Stimulated activated CD4-positive, alpha-beta T cell treated with anti-CD3 and anti-CD28 coated beads, Interleukin-1b, Interleukin-23, amount 100 ng/mL, for 1 hour (primary cell): ENCODE measurements at places on chromosomes 16 and 17.

- DNase-seq: no peak
These were observed 479 bp downstream of the ITGA3 start for GRCh38 chr17:50056217-50056960.

DNA sequence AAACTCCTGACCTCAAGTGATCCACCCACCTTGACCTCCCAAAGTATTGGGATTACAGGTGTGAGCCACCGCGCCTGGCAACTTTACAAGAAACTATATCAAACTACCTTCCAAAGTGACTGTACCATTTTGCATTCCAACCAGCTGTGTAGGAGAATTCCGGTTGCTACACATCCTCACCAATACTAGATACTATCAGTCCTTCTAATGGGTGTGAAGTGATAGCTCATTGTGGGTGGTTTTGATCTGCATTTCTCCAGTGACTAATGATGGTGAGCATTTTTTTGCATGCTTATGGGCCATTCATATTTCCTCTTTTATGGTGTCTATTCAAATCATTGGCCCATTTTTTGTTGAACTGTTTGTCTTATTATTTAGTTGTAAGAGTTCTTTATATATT is 37.7 kb downstream of the SCNN1B start:
- DNase-seq: no peak

- DNase-seq: no peak
These were observed 17.6 kb downstream of the RPH3AL start for GRCh38 chr17:334974-335481.

- no peak for DNase-seq
These were observed 20.6 kb downstream of the CBLN1 start for GRCh38 chr16:49260956-49261530.

GRCh38 chr16:65285128-65286048 is 163.5 kb upstream of the CDH11 start:
- DNase-seq: no peak

DNA sequence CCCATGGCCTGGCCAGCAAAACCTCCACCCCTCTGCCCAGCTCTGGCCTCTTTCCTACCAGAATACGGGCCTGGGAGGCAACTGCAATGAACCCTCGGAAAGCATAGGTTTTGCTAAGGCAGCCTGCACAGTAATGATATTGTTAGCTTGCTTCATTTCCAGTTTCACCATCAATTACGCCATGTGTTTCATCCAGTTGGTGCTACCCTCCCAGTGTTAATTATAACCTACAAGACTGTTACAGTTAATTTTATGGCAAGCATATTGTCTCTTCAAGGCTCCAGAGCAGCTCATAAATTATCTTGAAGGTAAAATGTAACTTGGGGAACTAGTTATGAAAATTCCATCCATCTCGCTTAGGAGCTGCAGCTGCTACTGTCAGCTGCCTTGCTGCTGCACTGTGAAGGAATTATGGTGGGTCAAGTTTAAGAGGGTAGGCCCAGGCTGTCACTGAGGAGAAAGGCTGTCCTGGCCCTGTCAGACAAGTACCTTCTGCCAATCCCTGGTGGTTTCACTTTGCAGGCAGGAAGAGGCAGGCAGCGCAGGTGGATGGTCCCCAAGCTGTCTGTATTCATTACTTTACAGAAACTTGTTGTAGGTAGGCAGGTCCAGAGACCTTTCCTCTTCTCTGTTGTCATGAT is 242.9 kb downstream of the FTO start:
- no peak for DNase-seq

DNA sequence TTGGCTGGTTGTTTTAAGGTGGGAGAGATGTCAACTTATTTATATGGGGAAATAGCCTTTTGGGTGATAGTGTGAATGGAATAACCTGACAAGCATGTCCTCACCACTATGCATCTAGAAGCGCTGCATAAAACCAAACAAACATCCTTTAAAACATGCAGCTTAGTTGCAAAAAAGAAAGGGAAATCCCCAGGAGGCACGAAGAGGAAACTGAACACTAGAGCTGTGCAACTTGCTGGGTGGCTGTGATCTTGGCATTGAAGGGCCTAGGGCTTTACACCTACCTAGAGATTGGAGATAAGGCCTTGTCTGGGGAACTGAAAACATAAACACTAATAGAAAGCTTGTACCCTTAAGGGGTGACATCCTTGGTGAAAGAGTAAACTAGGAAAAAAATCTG is 7.3 kb downstream of the C16orf54 start:
- DNase-seq: no peak

GRCh38 chr17:58005728-58006559 is 1.1 kb downstream of the SRSF1 start:
- DNase-seq: no peak

DNA sequence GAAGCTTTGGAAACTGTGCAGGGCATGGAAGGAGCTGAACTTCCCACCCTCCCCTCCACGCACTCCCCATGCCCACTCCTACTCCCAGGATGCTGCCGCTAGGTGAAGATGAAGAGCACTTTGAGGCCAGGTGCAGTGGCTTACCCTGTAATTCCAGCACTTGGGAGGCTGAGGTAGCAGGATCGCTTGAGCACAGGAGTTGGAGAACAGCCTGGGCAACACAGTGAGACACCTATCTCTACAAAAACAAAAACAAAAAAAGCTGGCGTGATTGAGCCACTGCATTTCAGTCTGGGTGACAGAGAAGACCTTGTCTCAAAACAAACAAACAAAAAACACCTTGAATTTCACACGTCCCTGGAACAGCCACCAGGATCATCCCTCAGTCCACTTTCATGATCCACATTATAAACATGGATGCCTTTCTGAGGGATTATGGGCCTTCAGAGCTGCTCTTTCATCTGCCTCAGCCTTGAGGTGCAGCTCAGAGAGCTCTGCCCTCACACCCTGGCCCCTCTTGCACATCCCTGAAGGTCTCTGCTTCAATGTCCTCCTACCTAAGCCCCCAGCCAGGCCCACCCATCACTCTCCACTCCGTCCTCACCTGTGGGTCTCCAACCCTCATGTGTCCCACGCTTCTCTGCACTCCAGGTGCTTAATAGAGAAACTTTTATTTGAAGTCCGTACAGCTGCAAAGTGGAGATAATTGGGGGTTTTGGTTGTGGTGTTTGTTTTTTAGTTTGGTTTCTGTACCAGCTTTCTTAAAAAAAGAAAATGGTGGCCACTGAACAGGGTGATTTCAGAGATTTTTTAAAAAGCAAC is 25.8 kb downstream of the PHB1 start:
- DNase-seq: no peak

DNA sequence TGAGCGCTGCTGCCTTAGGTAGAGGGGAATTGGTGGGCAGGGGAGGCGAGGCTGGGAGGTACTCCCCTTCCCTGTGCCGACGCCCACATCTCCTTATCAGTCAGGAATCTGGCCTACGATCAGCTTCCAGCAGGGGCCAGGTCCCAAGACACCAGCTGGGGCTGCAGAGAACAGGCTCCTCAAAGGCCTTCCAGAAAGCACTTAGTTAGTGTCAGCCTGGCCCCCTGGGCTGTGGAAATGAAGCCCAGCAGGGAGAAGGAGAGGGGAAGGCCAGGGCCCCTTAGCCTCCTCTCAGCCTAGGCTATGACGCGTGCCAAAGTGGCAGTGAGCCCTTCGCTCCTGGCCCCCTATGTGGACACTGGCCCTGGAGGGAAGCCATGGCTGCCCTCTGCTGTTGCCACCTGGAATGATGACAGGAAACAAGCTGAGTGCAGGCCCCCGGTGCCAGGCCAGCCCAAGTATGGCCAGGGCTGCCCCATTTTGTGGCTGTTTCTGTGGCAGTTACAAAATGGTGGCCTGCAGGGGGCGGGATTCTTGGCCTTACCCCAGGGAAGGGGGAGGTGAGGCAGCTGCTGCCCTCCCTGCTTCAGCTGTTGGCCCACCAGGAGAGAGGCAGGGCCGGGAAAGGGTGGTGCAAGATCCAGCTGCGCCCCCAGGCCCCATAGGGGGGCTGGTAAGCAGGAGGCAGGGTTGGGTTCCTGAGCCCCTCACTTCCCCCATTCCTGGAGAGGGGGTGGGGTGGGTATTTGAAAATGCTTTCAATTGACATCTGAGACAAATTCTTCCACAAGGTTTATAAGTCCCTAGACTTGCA is 11.3 kb downstream of the TBX4 start:
- DNase-seq: no peak

- DNase-seq: no peak
These were observed 4.7 kb upstream of the FSCN2 start for GRCh38 chr17:81523402-81524038.

- DNase-seq: no peak
These were observed 11.0 kb downstream of the EMC6 start for GRCh38 chr17:3679531-3680126.

DNA sequence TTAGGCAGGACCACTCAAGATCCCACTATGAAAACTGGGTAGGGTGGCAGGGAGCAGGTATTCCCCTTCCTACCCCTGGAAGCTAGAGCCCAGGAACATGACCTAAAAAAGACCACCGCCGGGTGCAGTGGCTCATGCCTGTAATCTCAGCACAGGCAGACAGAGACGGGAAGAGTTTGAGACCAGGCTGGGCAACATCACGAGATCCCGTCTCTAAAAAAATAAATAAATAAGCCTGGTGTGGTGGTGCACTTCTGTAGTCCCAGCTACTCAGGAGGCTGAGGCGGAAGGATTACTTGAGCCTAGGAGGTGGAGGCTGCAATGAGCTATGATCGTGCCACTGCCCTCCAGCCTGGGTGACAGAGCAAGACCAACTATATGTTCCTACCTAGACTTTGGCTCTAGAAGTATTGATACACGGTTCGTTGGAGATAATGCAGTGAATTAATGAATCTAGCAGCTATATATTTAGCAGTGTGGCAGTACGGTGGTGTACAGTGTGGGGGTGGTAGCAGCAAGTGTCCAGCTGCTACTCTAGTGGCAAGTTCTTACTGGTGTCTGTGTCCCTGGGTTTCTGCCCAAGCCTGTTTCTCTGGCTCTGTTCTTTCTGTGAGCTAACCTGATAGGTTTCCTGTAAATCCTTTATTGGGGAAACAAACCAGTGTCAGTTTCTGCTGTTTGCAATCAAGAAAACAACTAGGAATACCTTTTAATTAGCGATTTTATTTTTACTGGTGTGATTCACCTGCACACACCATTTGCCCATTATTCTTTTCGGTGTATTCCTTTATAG is 3.3 kb upstream of the USP31 start:
- DNase-seq: no peak

GRCh38 chr17:45742251-45742650 is 41.9 kb upstream of the CRHR1 start:
- DNase-seq: no peak

GRCh38 chr16:22124583-22125284 is 32.4 kb downstream of the VWA3A start:
- no peak for DNase-seq

GRCh38 chr16:19001788-19002187 is 18.1 kb downstream of the TMC7 start:
- DNase-seq: no peak

GRCh38 chr17:9855036-9855435 is 29.3 kb downstream of the GLP2R start:
- DNase-seq: no peak

DNA sequence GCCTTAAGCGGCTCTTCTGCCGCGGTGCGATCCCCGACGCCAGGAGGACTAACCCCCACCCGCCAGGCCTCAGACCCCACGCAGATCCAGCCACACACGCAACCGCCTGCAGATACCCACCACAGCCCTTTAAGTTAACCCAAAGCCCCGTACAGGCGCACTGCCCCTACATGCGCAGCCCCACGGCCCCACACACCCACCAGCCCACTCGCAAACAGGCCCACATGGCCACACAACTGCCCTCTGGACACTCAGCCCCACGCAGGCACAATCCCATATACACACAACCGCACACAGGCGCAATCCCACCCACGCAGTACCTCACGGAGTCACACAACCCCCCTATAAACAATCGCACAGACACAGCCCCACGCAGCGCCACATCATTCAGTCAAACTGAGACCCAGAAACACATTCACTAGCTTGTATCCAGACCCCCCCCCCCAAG is 41.7 kb downstream of the RAI1 start:
- no peak for DNase-seq

- no peak for DNase-seq
These were observed 2.7 kb downstream of the BCAR1 start for GRCh38 chr16:75248536-75249380.

GRCh38 chr17:4520060-4520893 is 21.6 kb downstream of the SPNS2 start:
- DNase-seq: no peak

GRCh38 chr16:88639231-88640038 is 1.1 kb downstream of the IL17C start:
- DNase-seq: no peak

DNA sequence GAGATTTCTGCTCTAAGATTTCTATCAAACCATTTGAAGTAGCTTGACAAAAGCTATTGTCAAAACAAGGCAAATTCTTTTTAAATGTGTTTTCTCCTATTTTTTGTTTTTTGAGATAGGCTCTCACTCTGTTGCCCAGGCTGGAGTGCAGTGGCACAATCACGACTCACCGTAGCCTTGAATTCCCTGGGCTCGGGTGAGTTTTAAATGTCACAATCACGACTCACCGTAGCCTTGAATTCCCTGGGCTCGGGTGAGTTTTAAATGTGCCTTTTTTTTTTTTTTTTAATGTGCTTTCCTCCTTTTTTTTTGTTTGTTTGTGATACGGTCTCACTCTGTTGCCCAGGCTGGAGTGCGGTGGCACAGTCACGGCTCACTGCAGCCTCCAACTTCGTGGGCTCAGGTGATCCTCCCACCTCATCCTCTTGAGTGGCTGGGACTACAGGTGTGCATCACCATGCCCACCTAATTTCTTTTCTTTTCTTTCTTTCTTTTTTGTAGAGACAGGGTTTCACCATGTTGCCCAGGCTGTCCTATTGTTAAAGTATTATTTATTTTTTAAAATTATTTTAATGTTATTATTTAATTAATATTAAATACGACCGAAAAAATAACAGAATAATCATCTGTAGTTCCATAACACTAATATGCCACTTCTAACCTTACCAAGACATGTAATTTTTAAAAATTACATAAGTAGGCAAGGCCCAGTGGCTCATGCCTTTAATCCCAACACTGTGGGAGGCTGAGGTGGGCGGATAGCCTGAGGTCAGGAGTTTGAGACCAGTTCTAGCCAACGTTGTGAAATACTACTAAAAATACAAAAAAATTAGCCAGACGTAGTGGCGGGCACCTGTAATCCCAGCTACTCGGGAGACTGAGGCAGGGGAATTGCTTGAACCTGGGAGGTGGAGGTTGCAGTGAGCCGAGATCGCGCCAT is 69.7 kb upstream of the FA2H start:
- DNase-seq: no peak

DNA sequence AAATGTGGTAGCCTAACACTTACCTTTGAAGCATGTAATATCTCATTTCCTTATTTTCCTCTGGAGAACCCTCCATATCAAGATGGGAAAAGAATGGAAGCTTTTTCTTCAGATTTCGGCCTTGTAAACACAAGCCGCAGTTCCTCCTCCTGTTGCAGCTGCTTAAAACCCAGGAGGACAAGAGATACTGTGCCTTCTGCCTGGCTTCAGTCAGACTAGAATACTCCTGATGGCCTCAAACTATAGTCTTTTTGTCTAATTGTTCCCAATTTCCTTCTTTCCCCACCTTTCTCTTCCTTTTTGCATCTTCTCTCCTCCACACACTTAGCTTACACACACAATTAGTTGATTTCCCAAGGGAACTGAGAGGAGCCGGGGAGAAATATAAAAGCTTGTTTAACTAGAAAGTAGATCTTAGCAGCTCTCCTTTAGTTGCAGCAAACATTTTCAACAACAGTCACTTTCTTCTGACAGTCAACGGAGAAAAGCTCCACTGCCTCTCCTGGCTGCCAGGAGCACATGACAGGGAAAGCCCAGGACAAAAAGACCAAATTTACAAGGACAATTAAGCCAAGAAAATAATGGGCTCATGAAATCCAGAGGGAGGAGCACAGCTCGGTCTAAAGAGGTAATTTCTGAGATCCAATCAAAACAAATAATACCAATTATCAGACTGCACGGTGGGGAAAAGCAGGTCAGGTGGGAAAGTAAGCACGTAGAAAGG is 76.4 kb upstream of the C17orf78 start:
- DNase-seq: no peak
